ENCODE measurements at places on chromosomes 4 and X.

- DNase-seq = peak; percentile 86
Observed at GRCh38 chr4:164956766-164957643, 20.5 kb downstream of the TRIM61 start.

DNA sequence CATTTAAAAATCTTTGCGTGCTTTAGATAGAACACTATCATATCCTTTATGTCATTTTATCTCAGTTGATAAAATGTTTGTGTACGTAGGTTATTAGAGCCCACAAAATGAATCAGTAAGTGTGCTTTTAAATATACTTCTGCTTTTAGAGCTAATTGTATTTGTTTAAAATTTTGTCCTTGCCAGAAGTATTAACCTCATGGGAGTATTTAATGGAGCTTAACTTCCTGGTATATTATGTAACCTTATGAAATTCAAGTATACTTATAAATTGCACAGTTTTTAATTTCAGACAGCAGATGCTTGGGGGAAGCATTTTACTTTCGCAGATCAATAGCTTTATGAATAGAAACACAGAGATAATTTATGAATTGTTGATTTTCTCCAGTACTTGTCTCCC is 90.2 kb downstream of the DIPK2B start:
- DNase-seq = no peak

DNA sequence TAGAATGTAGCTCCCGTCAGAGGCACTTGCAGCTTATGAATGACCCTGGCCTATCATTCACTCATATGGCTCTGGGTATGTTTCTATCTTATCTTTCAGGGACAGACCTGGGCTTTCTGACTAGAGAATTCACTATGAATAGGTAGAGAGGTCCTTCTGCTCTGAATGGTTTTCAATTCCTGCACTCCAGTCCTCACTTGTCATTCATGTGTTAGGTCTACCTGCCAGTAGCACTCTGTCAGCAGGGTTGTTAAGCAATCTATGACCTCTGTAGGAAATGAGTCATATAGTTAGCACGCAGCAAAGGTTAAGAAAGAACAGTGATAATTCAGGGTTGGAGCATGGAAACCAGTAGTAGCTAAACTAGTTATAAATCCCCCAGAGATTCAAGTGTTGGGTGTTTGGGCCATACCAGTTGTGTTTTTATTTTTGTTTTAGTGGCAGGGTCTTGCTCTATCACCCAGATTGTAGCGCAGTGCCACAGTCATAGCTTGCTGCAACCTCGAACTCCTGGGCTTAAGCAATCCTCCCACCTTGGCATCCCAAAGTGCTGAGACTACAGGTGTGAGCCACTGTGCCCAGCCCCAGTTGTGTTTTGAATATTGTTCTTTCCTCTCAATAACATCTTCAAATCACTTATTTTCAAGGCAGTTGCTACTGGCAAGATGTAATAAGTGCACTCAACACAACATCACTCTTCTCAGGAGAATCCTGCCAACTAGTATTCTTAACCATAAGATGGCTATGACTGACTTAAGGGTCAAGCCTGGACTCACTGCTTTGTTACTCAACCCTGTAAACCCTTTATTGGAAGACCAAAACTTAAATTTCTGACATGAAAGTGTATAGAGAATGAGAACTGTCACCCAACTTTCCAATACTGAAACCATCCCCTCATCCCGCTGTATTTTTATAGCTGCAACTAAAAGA is 25.1 kb downstream of the ARL13A start:
- DNase-seq = no peak

- no peak for DNase-seq
Observed at GRCh38 chr4:99832321-99832720, 15.7 kb downstream of the DAPP1 start.

- DNase-seq = no peak
Observed at GRCh38 chrX:1945879-1946278, 331.0 kb downstream of the ASMT start.
